ENCODE measurements at places on chromosomes 5 and 9.

- DNase-seq: no peak
Measured at GRCh38 chr5:126017096-126017495, 406.1 kb upstream of the GRAMD2B start.

DNA sequence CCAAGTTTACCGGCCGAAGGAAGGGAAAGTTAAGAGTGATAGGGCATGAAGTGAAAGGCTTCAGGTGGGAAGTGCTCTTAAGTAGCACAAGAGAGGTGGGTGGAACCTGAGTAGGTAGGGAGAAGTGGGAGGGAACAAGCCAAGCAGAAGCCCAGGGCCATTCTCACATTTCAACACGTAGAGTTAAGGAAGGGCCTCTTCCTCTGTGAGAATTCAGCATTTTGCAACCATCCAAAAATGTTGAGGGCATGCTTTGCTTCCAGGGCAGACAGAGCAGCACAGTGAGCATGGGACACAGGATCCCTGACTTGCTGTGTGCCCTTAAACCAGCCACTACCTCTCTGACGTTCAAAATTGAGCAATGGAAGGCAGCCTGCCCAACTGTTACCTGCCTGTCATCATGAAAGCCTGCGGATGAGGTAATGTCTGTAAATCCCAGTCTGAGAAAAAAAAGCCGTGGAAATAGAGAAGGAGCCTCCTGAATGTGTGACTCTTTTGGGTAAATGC is 3.3 kb downstream of the CYFIP2 start:
- DNase-seq: no peak

DNA sequence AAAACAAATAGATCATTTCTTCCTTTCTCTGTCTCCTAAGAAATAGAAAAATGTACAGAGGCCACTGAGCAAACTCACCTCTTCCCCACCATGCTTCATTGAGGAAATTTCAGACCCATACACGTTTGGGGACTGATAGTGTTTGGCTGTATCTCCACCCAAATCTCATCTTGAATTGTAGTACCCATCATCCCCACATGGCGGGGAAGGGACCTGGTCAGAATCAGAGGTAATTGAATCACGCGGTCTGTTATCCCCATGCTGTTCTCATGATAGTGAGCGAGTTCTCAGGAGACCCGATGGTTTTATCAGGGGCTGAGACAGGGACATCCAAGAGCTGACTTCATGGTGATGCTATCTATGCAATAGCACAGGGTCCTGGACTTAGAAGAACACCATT is 1655.8 kb downstream of the MAT2B start:
- no peak for DNase-seq

DNA sequence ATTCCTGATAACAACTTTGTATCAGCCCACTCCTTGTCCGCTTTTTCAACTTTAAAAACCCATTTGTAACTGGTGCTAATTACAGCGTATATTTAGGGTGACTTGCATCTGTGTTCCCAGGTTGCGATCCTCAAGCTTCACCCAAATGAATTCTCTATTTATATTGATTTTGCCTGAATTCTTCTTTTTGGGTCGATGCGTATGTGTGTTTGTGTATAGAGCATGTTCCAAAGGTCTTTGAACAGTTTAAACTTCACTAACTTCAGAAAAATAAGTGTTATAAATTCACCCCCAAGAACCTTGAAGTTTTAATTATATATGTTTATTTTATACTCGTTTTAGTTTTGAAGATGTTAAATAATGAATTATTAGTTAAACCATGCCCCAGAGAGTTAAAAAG is 16.1 kb upstream of the SPATA31D4 start:
- DNase-seq: no peak

DNA sequence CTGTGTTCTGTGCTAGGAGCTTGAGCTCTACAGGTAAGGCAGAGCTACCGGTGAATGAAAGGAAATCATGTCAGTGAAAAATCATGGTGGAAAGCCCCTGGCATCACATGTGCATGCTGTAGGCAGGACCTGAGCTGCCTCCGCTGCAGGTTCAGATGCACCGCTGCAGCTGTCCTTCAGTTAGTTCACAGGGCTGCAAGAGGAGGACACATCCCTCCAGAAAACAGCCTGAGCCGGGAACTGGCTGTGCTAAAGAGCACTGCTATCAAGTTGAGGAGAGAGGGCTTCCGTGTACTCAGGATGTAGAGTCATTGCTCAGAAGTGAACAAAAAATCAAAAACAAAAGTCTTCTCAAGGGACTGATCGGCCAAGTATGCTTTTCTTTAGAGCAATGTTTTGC is 138.6 kb downstream of the ERCC6L2 start:
- no peak for DNase-seq

- DNase-seq: peak; percentile 47
Measured at GRCh38 chr5:98109561-98110006, 663.9 kb upstream of the RGMB start.

All from AG08395 (cell line).